Panc1 (cell line): ENCODE measurements at places on chromosomes 7 and 10.
A peak's percentile ranks its signal among the peaks of the same experiment; 100 is the strongest.

DNA sequence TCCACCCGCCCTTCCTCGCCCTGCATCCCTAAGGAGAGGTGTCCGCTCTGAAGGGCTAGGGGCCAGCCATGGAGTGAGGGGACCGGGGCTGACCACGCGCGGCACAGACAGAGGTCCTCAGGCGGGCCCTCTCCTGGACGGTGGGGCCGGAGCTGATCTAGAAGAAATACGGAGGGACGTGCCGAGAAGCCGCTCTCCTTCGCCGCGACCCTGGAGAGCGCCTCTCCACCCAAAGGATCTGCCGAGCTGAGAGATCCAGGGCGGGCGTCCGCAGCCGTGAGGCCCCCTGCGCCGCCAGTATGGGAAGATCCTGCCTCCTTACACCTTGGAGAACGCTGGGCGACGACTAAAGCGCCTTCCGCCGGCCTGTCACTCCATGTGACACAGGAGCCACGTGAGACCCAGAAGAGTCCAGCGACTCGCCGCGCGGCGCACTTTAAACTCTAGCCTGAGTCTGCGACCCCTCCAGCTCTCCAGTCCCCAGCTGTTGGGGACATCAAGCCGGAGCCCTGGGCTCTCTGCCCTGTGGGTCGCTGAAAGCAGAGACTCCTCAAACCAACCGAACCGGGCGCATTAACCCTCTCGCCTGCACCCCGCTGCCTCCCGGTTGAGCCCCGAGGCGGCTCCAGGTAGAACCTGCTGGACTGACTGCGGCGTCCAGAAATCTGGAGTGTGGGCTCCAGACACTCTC lies 1.5 kb upstream of the SFMBT2 start:
- H3K27ac ChIP-seq: no peak overlapping the region
- DNase-seq: no peak
- H3K27me3 ChIP-seq: no peaks in the 10 kb centered on the region; the same call in 1 of the 2 replicates
- H3K36me3 ChIP-seq: no peaks in the 10 kb centered on the region
- no peak overlapping the region for H3K4me3 ChIP-seq
- H3K4me1 ChIP-seq: no peaks in the 10 kb centered on the region

GRCh38 chr10:48796713-48797245 lies 112.1 kb downstream of the WDFY4 start:
- H3K27ac ChIP-seq: no peak overlapping the region
- H3K27me3 ChIP-seq: peaks cover 14% of the 10 kb centered on the region
- no peak for DNase-seq
- no peaks in the 10 kb centered on the region for H3K36me3 ChIP-seq
- no peak overlapping the region for H3K4me3 ChIP-seq

GRCh38 chr10:67385089-67385488 lies 310.9 kb downstream of the CTNNA3 start:
- no peaks in the 10 kb centered on the region for H3K36me3 ChIP-seq
- H3K4me1 ChIP-seq: no peaks in the 10 kb centered on the region
- peaks cover 12% of the 10 kb centered on the region; the same call in 1 of the 2 replicates for H3K27me3 ChIP-seq
- no peak overlapping the region for H3K4me3 ChIP-seq
- H3K27ac ChIP-seq: no peak overlapping the region

GRCh38 chr7:26090927-26091519 lies 61.0 kb upstream of the NFE2L3 start:
- H3K4me3 ChIP-seq: no peak overlapping the region
- H3K36me3 ChIP-seq: no peaks in the 10 kb centered on the region
- H3K27ac ChIP-seq: peak overlapping the region; percentile 32; the same call in 1 of the 2 replicates
- H3K4me1 ChIP-seq: peaks cover 6% of the 10 kb centered on the region; the same call in 1 of the 2 replicates
- H3K27me3 ChIP-seq: no peaks in the 10 kb centered on the region

GRCh38 chr7:23212841-23213240 lies 31.0 kb downstream of the NUP42 start:
- peaks cover 10% of the 10 kb centered on the region for H3K4me1 ChIP-seq
- no peaks in the 10 kb centered on the region for H3K27me3 ChIP-seq
- no peaks in the 10 kb centered on the region for H3K36me3 ChIP-seq

DNA sequence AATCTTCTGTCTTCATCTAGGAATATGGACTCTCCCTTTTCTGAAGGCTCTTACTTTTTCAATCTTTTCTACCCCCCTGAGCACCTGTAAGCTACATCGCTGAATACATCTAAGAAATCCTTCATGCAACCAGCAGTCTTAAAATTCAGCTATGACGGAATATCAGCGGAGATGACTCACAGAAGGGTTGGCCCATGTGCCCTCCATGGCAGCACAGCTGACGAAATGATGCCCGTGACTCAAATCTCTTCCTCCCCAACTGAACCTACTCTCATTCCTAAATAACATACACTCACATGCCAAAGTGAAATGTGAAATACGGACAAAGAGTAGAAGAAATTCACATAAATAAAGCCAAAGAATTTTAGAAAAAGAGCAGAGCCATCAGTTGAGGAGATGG lies 30.3 kb upstream of the NCAPG2 start:
- H3K27me3 ChIP-seq: no peaks in the 10 kb centered on the region
- H3K36me3 ChIP-seq: peaks cover 20% of the 10 kb centered on the region
- no peak overlapping the region for H3K4me3 ChIP-seq

- no peaks in the 10 kb centered on the region for H3K27me3 ChIP-seq
- no peaks in the 10 kb centered on the region for H3K4me1 ChIP-seq
- H3K4me3 ChIP-seq: no peak overlapping the region
Observed at GRCh38 chr10:58555170-58555929, 42.7 kb downstream of the BICC1 start.

GRCh38 chr10:88538048-88538447 lies 45.1 kb downstream of the RNLS start:
- H3K36me3 ChIP-seq: no peaks in the 10 kb centered on the region
- no peak overlapping the region for H3K4me3 ChIP-seq
- no peak for DNase-seq
- H3K27me3 ChIP-seq: no peaks in the 10 kb centered on the region
- no peak overlapping the region for H3K27ac ChIP-seq

DNA sequence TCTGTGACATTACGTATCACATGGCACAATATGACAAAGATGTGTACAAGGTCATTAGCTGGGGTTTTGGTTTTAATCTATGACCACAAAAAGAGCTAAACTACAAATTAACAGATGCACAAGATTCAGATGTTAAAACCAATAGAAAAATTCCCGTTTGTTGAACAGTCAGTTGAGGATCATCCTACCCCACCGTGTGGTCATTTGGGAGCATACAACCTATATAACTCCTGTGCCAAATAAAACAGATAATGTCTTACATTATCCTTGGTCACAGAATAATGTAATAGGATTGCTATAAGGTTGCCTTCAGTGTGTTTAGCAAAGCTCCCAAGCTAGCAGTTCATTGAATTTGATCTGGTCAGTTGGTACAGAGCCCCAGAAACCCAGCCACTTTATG lies 28.2 kb downstream of the ASNS start:
- DNase-seq: no peak
- H3K36me3 ChIP-seq: no peaks in the 10 kb centered on the region
- H3K27me3 ChIP-seq: peaks cover 7% of the 10 kb centered on the region; the same call in 1 of the 2 replicates

DNA sequence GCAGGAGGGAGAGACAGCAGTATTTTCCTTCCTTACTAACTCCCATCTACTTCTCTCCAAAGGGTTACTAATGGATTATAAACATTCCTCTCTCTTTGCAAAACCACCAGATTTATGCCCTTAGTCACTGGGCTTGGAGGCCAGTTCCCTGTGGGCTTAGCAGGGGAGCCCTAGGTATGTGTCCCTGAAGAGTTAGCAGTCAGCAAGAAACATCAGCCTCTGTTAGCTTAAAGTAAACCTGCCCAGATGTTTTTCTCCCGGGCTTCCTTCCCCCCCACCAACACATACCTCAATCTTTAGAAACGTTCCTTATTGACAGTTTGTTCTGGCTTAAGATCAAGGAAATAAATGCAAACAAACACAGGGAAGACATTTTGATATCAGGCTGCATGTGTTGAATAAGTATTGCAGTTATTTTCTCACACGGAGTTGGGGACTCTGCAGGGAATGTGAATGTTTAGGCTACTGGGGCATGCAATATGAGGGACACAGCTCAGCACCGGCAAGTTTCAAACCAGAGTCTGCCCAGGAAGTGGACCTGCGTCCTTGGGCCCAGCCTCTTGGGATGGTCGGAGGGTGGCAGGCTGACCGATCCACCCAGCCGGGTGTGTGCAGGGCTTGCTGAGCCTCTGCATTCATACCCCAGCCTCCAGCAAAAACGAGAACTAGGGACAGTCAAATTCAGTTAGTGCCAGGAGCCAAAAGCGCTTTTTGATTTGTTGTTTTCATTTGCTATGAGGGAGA lies 252.0 kb upstream of the GRB10 start:
- peaks cover 4% of the 10 kb centered on the region for H3K27me3 ChIP-seq
- no peaks in the 10 kb centered on the region for H3K36me3 ChIP-seq
- DNase-seq: no peak
- no peaks in the 10 kb centered on the region for H3K4me1 ChIP-seq
- H3K4me3 ChIP-seq: peak overlapping the region; percentile 9; the same call in 1 of the 2 replicates
- H3K27ac ChIP-seq: no peak overlapping the region

- no peaks in the 10 kb centered on the region for H3K36me3 ChIP-seq
- H3K27me3 ChIP-seq: no peaks in the 10 kb centered on the region
- no peaks in the 10 kb centered on the region for H3K4me1 ChIP-seq
- DNase-seq: no peak
- no peak overlapping the region for H3K27ac ChIP-seq
Observed at GRCh38 chr7:123401295-123401694, 133.1 kb downstream of the IQUB start.

GRCh38 chr10:26386781-26387180 lies 51.4 kb upstream of the APBB1IP start:
- H3K36me3 ChIP-seq: no peaks in the 10 kb centered on the region
- DNase-seq: no peak
- H3K4me3 ChIP-seq: no peak overlapping the region
- H3K27ac ChIP-seq: no peak overlapping the region
- no peaks in the 10 kb centered on the region for H3K27me3 ChIP-seq

DNA sequence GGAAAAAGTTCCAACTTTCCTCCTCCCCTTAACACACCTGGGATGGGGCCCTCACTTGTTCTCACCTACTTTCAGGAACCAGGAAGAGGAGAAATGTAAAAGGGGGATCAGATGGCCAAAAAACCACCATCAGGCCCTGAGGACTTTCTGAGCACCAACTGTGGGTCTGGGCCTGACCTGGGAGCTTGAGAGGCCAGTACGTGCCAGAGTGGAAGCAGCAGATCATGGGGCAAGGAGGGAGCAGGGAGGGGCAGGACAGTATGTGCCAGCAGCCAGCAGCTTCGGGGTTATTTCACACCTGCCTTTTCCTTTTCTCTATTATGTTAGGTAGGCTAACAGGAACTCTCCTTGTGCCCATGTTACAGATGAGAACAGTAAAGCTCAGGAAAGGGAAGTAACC lies 118.8 kb upstream of the UNC5B start:
- no peaks in the 10 kb centered on the region for H3K4me1 ChIP-seq
- H3K27ac ChIP-seq: no peak overlapping the region
- DNase-seq: no peak

- H3K4me3 ChIP-seq: no peak overlapping the region
- H3K27me3 ChIP-seq: no peaks in the 10 kb centered on the region
- no peaks in the 10 kb centered on the region for H3K36me3 ChIP-seq
- H3K27ac ChIP-seq: no peak overlapping the region
- no peaks in the 10 kb centered on the region for H3K4me1 ChIP-seq
Observed at GRCh38 chr7:57400531-57401155, 49.3 kb upstream of the ZNF716 start.

DNA sequence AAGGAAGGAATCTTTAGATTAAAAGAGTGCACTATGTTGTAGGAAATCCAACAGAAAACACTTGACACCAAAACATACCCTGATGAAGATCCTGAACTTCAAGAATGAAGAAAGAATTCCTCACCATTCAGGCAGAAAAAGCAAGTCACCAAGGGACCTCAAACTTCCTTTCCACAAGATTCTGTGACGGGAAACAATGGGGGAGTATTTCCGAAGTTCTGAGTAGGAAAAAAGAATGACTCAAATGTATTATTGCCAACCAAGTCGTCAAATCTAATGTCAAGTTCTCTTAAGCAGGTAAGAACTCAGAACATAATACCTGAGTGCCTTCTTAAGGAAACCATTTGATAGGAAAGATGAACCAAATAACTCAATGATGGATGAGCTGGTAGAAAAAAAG lies 44.7 kb upstream of the MTURN start:
- no peaks in the 10 kb centered on the region for H3K27me3 ChIP-seq
- no peaks in the 10 kb centered on the region for H3K4me1 ChIP-seq
- no peak overlapping the region for H3K27ac ChIP-seq
- H3K4me3 ChIP-seq: no peak overlapping the region
- no peaks in the 10 kb centered on the region for H3K36me3 ChIP-seq

- H3K27me3 ChIP-seq: peaks cover 11% of the 10 kb centered on the region
- DNase-seq: no peak
- no peak overlapping the region for H3K4me3 ChIP-seq
- H3K36me3 ChIP-seq: no peaks in the 10 kb centered on the region
- H3K4me1 ChIP-seq: no peaks in the 10 kb centered on the region
Observed at GRCh38 chr10:84291384-84291783, 37.0 kb upstream of the CCSER2 start.

DNA sequence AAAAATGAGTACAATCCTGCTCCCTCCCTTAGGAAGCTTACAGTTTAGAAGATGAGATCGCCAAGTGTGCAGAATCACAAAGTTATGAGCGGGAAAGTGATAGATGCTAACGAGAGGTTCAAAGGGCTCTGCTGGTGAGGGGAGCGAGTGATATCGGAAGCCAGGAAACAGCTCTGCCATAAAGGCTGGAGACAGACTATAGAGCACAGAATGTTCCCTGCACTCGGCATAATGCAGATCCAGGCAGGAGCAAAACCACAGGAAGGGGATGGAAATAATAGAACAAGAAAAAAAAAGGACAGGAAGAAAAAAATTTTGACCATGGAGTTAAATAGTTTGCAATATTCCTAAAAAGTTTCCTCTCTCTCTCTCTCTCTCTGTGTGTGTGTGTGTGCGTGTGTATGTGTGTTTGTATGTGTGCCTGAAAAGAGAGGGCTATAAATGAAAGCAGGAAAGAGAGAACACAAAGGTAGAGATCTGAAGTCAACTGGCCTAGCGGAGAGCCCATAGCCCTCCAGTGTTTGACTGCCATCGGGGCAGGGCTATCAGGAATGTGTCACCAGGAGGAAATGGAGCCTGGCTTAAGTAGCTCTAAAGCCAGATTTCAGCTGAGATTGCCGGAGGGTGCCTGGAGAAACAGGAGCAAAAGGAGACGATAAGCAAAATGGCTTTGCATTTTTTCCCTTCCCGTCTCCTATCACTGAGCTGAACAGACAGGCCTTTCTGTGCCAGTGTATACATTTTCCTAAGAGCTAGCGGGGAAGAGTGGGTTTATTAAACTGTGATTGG lies 175.8 kb upstream of the LYZL1 start:
- DNase-seq: no peak
- H3K36me3 ChIP-seq: no peaks in the 10 kb centered on the region

GRCh38 chr7:10973942-10974911 lies 555 bp downstream of the PHF14 start:
- H3K27me3 ChIP-seq: peaks cover 4% of the 10 kb centered on the region; the same call in 1 of the 2 replicates
- H3K27ac ChIP-seq: peak overlapping the region; percentile 99
- peak overlapping the region; percentile 94 for H3K4me3 ChIP-seq
- H3K36me3 ChIP-seq: peaks cover 23% of the 10 kb centered on the region
- no peak for DNase-seq

GRCh38 chr7:4807598-4808016 lies 32.2 kb downstream of the AP5Z1 start:
- H3K27ac ChIP-seq: no peak overlapping the region
- peaks cover 19% of the 10 kb centered on the region for H3K4me1 ChIP-seq
- no peaks in the 10 kb centered on the region for H3K27me3 ChIP-seq
- H3K4me3 ChIP-seq: no peak overlapping the region
- no peak for DNase-seq

- no peaks in the 10 kb centered on the region for H3K27me3 ChIP-seq
- no peak overlapping the region for H3K27ac ChIP-seq
- peak; percentile 39 for DNase-seq
Observed at GRCh38 chr7:85750454-85750949, 563.6 kb upstream of the SEMA3D start.
